ENCODE measurements at places on chromosomes 7 and 10.

- no peak for DNase-seq
These were observed 90.9 kb downstream of the MLLT10 start for GRCh38 chr10:21624951-21625350.

DNA sequence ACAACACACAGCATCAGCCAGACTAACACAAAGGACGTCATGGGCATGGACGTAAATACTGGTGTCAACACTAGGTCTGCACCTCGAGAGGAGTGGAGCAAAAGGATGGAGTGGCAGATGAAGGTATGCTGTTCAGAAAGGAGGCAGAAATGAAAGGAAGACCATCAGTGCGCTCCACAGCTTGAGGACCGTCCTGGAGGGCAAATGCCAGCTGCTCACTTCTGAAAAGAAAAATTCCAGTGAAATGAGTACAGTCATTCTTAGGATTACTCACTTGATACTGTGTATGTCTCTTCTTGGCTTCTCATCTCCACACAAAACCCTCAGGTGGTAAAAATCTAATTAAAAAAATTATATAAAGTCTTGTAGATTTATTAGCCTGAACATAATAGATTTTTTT lies 44.8 kb downstream of the EGFR start:
- DNase-seq, result no peak

- DNase-seq, result no peak
These were observed 124.0 kb upstream of the SAMD8 start for GRCh38 chr10:74987339-74988053.

DNA sequence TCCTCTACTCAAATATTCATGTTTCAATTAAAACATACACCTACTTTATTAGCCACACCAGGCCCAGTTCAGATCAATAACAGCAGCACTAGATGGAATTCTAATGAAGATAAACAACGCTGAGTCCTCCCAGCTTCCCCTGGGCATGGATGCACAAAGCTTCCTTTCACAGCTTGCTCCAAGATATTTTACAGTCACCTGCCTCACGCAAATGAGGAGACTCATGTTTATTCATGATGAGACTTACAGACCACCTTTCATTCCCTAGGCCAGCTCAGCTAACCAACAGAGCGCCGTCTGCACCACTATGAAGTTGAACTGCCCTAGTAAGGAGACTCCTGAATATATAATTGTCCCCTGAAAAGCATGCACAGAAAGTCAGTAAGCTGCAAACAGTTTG lies 283.0 kb upstream of the AOAH start:
- no peak for DNase-seq

DNA sequence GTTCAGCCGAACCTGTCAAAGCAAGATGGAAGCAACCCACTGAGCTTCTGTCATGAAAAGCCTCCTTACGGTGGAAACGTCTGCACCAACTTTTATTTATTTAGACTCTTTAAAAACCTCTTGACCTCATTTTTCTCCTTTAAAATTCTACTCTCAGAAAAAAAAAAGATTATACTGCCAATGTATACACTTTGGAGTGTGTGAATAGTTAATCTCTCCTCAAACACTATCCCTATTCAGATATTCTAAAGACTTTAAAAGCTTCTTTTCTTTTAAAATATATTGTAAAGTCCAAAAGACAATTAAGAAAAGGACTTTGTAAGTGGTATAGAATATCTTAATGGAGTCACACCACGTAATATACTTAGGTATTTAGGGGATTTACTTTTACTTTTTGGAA lies 335.2 kb upstream of the SEMA3D start:
- DNase-seq, result no peak

- no peak for DNase-seq
These were observed 67.3 kb downstream of the INSYN2A start for GRCh38 chr10:127129104-127129503.

- DNase-seq, result no peak
These were observed 228.2 kb downstream of the ATRNL1 start for GRCh38 chr10:115321360-115321759.

GRCh38 chr7:151824373-151824933 lies 52.5 kb downstream of the PRKAG2 start:
- DNase-seq, result no peak

DNA sequence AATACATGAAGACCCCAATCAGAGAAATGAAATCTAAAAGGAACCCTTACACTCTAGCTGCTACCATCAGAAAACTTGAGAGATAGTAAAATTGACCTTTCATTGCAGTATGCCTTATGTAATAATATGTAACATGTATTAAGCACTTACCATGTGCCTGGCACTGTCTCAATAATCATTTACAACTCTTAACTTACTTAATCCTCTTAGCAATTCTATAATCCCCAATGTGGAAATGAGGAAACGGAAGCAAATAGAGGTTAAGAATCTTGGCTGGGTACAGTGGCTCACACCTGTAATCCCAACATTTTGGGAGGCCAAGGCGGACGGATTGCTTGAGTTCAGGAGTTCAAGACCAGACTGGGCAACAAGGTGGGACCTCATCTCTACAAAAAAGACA lies 29.8 kb upstream of the FHIP2A start:
- DNase-seq, result no peak

DNA sequence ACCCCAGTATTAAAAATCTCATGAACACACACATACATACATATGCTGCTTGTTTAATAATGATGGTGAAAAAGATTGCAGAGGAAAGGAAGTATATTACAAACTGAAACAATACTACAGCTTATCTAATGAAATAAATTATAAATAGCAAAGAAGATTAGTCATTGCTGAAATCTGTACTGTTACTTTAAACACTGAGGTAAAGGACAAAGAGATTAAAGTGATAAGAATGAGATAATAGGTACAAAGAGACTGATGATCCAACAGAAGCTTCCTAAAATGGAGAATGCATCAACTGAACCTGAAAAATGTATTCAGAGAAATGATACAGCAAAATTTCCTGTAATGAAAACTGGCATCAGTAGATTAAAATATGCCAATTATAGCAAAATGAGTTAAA lies 91.5 kb upstream of the KCND2 start:
- no peak for DNase-seq

- no peak for DNase-seq
These were observed 199.7 kb upstream of the MAGI2 start for GRCh38 chr7:79653136-79653631.

DNA sequence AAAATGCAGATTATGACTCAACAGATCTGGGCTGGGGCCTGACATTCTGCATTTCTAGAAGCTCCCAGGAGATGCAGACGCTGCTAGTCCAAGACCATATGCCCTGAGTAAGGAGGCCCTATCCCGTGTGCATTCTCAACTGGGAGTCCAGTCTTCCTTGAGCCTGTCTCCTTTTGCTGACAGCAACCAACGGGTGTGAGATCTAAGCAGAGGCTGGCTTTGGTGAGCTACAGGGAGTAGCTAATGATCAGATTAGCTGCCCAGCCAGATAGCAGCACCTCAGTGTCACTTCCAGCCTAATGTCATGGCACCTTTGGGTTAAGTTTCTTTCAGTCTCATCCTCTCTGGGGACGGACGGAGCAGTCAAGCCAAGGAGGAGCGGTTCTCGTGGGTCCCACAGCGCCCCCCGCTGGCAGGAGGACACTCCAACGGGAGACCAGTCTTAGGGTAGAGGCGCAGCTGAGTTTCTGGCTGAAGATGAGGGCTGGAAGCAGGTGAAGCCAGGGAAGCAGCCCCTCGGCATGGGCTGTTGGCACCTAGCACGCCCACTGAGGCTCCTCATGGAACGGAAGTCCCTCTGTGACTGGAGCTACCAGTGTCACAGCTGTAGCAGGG lies 154.0 kb downstream of the CCDC3 start:
- DNase-seq, result no peak

DNA sequence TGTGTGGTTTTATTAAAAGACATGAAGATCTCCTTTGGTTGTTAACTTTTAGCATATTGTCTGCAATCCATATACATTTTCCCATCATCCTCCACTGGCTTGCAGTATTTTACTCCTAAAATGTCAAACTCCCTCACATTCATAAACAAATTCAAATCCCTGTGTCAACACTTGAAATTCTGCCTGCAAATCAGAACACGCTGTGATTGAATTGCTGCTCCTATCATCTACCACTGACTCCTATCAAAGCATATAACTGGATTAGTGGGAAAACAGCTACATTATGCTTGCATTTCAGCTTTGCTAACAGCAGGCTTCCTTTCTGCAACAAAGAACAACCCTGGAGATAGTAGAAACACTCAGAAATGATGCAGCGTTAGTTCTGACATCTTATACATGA lies 281.8 kb upstream of the HGF start:
- no peak for DNase-seq

DNA sequence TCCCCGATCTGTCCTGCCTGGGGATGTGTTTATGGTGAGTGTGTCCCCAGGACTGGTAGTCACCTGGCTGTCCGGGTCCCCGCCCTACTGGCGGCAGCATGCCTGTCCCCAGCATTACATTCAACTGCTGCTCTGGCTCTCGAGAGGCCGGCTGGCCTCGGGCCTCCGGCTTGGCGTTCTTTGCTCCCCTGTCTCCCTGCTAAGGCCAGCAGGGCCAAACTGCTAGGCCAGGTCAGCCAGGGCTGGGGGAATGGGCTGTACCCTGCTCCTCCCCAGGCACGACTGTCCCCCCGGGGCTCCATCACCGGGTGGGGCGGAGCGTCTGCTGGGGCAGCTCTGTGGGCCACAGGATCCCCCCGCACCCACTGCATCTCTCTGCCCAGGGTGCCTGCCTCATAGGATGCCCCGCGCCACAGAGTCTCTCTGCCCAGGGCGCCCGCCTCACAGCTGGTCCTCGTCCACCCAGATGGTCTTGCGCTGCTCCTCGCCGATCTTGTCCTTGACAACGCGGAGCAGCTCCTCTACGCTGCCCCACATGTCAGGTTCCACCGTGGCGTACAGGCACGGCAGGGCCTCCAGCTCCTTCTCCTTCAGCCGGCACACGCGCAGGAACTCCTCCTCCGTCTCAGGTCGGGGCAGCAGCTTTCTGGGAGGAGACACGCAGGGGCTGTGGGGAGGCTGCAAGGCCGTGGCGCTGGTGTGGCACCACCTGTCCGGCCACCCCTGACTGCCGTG lies 62.3 kb upstream of the GNA12 start:
- no peak for DNase-seq

DNA sequence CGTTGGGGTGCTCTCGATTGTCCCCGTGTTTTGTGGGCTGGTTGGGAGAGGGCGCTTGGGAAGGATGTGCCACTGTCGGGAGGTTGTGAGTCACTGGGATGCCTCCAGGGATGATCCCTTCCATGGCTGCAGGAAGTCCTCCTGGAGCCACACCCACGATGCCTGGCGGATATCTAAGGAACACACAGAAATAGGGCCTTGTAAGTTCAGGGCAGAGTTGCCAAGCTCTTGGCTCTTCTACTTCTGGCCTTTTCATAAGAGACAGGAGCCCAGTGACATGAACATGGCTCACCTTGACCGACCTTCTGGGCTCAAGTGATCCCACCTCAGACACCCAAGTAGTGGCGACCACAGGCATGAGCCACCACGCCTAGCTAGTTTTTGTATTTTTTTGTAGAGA lies 47.6 kb downstream of the ZRANB1 start:
- DNase-seq, result no peak

GRCh38 chr7:1724118-1724910 lies 54.2 kb downstream of the ELFN1 start:
- DNase-seq, result no peak

DNA sequence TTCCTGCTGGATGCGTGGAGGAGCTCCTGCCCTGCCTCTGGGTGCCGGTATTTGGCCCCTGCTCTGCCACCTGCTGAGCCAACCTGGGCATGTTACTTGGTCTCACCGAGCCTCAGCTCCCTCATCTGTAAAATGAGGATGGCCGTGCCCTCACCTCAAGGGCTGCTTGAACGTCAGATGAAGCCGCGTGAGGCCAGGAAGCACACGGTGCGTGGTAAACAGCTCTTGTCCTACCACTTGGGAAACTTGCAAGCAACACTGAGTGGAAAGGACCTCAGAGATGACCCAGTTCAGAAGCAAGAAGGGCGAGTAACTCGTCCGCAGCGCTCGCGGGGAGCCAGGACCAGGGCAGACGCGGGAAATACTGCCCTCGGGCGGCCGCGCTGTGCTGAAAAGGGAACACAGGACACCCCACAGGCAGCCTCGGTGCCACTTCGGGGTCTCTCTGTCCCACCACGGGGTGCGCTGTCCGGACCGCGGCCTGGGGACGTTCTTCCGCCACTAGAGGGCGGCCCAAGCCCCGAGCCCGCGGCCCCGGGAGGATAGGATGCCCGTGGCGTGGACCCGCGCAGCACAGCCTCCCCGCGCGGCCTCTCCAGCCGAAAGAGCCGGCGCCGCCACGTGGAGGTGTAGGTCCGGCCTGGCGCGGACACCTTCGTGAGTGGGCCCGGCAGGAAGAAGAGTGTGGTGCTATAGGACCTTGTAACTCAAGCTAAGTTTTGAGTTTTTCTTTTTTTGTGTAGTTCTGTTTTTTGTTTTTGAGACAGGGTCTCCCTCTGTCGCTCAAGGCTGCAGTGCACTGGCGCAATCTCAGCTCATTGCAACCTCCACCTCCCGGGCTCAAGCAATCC lies 94.1 kb downstream of the PRKAG2 start:
- DNase-seq, result no peak

DNA sequence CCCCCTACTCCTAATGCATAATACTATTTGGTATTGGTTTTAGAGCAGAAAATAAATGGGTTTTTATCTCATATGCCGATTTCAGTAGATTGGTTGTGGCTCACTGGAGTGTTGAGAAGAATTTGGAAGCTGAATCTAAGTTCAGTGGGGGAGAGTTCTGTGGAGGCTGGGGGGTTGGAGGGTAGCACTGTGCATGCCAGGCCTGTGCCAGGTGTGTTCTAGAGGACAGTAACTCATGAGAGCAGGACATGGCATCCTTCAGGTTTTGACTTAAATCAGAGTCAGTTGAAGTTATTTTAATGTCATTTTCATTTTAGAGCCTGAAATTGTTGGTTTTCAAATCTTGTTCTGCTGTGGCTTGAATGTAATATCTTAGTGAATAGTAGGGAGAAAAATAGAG lies 79.5 kb downstream of the EEPD1 start:
- DNase-seq, result no peak

- no peak for DNase-seq
These were observed 3.2 kb upstream of the EGR2 start for GRCh38 chr10:62819141-62819920.

GRCh38 chr10:128080641-128081040 lies 45.6 kb downstream of the MKI67 start:
- DNase-seq, result no peak

DNA sequence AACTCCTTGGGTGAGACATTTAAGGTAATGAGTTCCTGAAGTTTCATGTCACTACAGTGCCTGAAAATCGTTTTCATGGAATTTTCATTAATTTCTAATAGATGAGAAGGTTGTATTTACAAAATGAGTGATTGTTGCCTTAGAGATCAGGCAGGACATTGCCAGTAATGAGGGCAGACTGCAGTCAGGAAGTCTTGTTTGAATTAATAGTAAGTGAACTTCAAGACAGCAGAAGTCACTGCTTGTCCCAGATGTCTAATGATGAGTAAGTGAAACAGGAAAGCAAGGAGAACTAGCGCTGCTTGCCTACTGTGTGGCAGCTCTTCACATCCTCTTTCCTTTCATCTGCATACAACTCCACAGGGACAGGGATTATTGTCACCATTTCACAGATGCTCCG lies 237.4 kb downstream of the BAMBI start:
- DNase-seq, result no peak

- DNase-seq, result no peak
These were observed 79.2 kb downstream of the CCNY start for GRCh38 chr10:35415505-35415904.
